H7 (cell line): ENCODE measurements at places on chromosomes 6 and 20. TPM values are rescaled to one million over a fixed set of nuclear protein-coding genes. Genes with fewer than 3 reads are reported as not detected.
A peak's percentile ranks its signal among the peaks of the same experiment; 100 is the strongest.

- no peak for DNase-seq
Observed at GRCh38 chr6:75167325-75167724, 38.5 kb downstream of the COL12A1 start.

GRCh38 chr6:68069921-68070710 lies 565.0 kb upstream of the ADGRB3 start:
- DNase-seq = no peak

DNA sequence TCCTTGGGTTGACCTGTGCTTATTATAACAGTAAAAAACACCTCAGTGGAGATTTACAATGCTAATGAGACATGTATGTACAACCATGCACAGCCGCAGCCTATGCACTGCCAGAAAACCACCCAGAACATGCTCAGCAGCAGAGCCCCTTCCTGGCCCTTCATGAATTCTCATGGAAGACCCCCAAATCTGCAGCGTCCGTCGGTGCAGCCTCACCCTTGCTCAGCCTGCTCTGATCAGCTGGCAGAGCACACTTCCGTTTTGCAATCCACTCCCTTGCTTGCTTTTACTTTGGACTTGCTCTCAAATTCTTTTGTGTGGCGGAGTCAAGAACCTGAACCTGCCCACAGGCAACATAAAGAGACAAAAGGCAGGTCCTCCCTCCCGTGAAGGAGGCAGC lies 378.2 kb upstream of the SULF2 start:
- DNase-seq = no peak

DNA sequence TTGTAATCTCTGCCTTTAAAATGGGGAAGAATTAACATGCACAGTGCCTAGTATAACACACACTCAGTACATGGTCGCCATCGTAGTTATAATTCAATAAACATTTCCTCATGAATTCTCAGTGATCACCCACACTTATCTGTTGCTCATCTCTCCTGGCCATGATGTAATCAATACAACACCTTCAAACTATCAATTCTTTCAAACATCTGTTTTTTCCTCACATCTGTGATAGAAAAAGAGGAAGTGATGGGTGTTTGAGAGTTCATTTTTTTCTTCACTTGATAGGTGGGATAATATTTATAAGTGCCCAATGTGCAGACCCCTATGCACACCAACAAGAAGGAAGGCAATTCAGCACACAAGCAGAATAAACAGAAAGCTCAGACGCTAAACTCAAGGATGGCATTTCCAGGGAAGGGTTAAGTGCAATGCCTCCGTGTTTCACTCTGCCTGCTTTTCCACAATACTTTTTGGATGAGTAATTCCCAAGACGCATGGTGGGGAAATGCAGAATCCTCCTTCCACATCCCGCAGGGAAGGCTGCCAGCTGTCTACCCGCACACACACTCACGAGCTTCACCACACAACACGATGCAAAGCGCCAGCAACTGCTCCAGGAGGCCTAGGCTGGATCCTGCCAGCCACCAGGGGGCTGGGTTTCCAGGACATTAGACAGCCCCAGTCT lies 100.3 kb downstream of the GMPR start:
- peak; percentile 66 for DNase-seq

- DNase-seq = no peak
Observed at GRCh38 chr6:42556462-42556861, 7.4 kb upstream of the UBR2 start.

DNA sequence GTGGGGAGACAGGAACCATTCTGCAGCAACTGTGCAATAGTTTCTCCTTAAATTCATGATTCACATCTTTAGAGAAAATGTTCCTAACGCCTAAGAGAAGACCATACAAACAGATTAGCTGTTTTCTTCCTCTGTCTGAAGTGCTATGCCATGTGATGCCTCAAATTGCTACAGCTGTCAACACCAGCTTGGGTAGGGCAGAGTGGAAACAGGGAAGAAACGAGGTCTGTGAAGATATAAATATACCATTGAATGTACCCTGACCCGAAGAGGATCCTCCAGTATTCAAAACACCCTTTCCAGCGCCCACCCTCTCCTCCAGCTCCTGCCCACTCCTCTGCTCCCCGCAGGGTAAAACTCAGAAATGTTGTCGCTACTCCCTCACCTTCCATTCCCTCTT lies 40.3 kb upstream of the PRND start:
- no peak for DNase-seq

GRCh38 chr6:53651764-53652401 lies 13.7 kb downstream of the KLHL31 start:
- DNase-seq = peak; percentile 78

DNA sequence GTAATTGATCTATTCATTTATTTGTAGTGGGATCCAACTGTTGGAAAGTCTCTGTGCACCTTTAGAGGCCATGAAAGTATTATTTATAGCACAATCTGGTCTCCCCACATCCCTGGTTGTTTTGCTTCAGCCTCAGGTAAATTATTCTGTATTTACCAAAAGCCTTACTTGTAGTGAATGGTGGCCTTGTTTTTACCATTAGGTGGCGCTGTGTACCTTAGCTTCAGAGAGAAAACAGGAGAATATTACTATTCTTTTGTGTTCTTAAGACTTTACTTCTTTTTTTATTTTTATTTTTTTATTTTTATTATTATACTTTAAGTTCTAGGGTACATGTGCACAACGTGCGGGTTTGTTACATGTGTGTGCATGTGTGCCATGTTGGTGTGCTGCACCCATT lies 23.7 kb downstream of the PEX7 start:
- peak; percentile 36 for DNase-seq

DNA sequence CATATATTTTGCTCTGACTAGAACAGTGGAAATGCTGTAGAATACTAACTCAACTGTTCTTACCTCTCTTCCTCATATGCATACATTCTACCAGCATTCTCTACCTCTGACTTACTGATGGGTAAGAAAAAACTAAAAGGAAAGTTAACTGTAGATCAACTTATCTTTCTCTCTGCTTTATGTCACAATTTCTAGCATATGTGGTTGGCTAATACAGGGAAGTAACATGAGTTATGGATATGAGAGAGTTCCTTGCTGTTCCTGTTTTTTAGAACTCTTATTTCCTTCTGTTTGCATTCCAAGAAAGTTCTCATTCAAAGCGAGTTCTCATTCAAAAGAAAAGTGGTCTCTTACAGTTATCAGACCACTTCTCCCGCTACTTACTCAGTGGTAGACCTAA lies 226.8 kb upstream of the SGK1 start:
- DNase-seq = no peak

DNA sequence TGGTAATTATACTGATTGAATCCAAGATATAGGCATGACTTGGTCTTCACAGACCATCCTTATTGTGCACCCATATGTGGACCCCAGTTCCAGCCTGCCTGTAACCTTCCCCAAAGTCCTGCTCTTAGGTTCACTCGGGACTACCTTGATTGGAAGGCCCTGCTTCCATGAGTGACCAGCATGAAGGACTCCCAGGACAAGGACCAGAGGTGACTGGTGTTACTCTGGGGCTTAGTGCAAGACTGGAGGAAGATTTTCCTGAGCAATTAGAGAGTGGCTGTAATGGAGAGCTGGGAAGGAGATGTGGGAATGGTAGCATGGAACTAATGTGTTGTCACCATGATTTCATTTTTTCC lies 15.1 kb downstream of the BRD2 start:
- DNase-seq = no peak

GRCh38 chr6:34389034-34389433 lies 3.4 kb downstream of the NUDT3 start:
- no peak for DNase-seq

- no peak for DNase-seq
Observed at GRCh38 chr6:133595111-133595761, 293.7 kb upstream of the TCF21 start.

Gene BEND6
- total RNA-seq = 1.7 and 1.8 TPM in 2 replicates

Gene PTPRK
- 36.9 and 44.0 TPM in 2 replicates for total RNA-seq

Gene NDRG3
- 23.2 and 24.1 TPM in 2 replicates for total RNA-seq

Gene DDO
- total RNA-seq = not detected in 2 replicates

Gene FAM162B
- 1.5 and 1.6 TPM in 2 replicates for total RNA-seq
